ENCODE measurements at places on chromosomes 2 and 18.

DNA sequence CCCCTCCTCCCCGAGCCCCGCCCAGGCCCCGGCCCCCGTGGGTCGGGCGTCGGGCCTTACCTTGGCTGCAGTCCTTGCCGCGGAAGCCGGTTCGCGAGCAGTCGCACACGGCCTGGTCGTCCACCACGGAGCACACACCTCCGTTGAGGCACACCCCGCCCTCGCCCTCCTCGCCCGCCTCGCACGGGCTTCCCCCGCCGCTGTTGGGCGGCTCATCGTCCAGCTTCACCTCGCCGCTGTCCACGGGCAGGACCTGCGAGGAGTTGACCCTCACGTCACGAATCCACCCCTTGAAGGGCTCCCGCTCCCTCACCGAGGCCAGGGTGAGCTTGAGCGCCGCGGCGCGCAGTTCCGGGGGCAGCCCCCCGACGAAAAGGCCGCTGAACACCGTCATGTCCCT lies 4.5 kb downstream of the NRXN1 start:
- DNase-seq: no peak

GRCh38 chr2:191598296-191598695 lies 79.6 kb upstream of the NABP1 start:
- no peak for DNase-seq

DNA sequence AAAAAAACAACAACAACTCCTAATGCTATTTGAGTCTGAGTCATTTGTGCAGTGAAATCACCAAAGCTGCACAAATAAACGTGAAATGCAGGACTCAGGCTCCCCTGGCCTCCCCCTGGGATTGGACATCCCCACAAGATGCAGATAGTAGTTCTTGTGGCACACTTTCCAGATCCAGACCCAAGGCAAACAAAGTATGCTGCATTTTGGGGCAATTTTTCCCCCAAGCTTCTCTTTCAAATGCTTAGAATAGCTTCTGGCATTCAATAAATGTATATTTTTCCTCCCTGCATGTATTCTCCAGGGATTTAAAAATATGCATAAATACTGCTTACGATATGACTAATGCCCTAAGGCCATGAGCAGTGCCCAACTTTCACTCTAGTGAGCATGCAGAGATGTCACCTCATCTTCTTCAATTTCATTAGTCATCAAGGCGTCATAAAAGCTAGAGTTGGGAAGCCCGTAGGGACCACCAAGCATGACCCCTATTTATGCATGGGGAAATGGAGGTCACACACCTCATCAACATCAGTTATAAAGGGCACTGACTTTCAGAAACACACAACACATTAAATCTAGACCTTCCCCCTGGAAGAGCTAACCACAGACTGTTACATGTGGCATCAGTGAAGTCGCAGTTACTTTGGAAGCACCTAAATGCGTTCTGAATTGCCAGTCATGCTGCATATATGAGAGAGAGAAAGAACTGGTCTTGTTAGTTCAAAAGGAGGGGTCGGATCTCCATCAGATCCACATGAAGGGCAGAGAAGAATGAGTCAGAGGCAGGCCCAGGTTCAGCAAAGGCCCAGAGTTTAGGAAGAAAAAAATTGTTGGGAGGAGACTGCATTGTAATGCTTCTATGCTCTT lies 374.1 kb downstream of the LPIN1 start:
- DNase-seq: no peak

DNA sequence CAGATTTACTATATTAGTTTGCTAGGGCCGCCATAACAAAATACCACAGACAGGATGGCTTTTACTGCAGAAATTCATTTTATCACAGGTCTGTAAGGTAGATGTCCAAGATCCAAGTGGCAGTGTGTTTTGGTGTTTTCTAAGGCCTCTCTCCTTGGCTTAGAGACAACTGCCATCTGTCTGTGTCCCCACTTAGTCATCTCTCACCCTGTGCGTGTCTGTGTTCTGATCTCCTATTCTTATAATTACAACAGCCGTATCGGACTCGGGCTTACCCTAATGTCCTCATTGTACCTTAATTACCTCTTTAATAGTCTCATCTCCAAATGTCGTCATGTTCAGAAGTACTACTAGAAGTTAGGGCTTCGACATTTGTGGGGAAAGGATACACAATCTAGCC lies 362.3 kb upstream of the CDH19 start:
- no peak for DNase-seq

GRCh38 chr2:147068071-147068470 lies 776.8 kb upstream of the ACVR2A start:
- no peak for DNase-seq

DNA sequence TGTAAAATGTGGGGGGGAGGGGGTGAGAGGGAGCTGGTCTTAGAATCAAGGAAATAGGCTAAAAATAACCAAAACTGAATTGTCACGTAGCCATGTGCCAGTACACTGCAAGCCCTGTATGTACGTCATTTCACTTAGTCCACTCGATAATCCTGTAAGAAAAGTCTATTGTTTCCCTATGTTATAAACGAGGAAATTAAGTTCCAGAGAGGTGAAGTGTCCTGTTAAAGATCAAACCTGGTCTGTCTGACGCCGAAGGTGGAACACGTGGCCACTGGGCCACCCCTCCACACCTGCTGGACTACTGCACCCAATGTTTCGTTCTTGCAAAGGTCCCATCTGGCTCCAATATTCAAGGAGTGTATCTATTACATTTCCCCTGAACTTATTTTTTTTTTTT lies 29.6 kb downstream of the TFCP2L1 start:
- DNase-seq: no peak

GRCh38 chr2:192960945-192961344 lies 766.2 kb upstream of the TMEFF2 start:
- DNase-seq: no peak

DNA sequence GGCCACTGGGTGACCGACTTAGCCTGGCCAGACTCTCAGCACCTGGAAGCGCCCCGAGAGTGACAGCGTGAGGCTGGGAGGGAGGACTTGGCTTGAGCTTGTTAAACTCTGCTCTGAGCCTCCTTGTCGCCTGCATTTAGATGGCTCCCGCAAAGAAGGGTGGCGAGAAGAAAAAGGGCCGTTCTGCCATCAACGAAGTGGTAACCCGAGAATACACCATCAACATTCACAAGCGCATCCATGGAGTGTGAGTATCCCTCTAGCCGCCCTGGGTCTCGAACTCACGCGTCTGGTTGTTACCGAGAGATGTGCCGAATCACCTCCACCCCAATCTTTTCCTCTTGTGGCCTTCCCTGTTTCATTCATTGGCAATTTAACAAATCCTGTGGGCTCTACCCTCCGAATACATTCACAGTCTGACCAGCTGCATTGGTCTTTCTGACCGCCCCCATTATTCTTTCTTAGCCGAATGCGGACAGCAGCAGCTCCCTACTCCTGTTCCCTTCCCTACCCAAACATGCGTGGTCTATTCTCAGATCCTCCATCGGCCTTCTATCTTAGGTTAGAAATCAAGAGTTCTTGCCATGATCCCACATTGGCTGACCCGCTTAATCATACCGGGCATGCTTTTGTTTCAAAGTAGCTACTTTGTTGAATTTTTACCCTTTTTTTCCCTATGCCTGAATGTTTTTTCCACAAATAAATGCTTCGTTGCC lies 631 bp downstream of the RPL31 start:
- DNase-seq: peak; percentile 46

- no peak for DNase-seq
Measured at GRCh38 chr2:40220177-40220925, 231.5 kb downstream of the SLC8A1 start.

GRCh38 chr2:26870585-26871095 lies 22.7 kb downstream of the DPYSL5 start:
- no peak for DNase-seq

DNA sequence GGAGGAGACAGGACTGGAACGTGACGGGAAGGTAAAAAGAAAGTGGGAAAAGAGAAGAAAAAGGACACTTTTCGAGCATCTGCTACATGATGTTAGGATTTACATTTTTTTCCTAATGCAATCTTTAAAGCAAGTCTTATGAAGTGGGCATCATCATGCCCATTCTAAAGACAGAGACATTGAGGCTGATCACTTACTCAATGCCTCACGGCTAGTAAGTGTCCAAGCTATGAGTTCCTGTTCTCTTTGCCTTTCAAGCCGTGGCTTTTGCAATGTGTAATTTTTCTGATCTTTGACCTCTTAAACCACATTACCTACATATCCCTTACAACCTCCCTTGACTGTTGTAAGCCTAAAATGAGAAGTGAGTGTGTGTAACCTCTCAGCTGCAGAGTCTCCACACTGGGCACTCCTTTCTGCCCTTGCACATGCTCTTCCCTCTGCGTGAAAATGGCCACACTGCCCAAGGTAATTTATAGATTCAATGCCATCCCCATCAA lies 649.2 kb downstream of the RNF144A start:
- DNase-seq: no peak

DNA sequence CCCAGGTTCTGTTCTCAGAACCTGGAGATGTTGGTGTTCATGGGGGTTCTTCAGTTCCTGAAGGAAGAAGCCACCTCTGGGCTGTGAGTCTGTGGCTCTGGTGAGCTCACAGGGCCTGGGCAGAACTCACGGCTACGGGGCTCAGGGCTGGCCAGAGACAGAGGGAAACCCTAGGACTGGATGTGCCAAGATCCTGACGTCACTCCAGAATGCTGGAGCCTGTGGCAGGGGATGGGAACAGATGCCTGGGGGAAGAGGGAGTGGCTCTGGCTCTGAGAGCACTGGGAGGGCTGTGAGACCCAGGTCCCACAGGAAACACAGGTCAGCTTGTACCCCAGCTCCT lies at the start of gene OTOF:
TSS of gene OTOF (minus strand) at position 214 of the 343 bp plus-strand sequence.
- DNase-seq: no peak

DNA sequence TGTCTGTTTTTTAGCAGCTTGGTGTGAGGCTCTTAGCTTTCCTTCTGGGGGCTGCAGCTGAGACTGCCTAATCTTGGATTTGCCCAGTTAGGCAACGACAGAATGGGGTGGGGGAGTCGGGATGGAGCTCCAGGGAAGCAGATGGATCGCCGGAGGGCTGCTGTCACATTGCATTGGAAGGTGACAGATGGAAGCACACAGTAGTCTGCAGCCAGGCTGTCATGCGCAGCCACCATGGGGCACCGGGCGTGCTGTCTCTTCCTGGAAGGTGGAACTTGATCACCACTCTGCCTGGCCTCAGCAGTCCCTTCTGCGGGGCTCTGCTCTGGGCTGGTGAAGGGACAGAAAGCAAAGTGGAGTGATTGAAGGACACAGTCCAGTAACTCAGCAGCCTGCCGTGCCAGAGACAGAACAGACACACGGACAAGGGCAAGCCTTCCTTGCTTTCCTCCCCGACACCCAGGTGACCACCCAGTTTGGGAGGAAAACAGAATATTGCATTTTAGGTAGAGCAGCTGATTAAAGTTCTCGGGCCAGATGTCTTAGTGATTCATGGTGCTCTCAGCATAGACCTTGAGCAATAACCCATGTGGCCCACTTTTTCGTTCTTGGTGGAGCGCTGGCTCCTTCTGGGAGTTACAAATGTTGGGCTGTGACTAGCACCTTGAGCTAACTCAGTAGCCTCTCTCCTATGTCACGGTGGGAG lies 40.9 kb downstream of the RNF144A start:
- DNase-seq: no peak

- DNase-seq: no peak
Measured at GRCh38 chr2:238116298-238117198, 16.4 kb downstream of the ESPNL start.

- peak; percentile 71 for DNase-seq
Measured at GRCh38 chr2:197113275-197113711, 186.8 kb upstream of the PGAP1 start.

- no peak for DNase-seq
Measured at GRCh38 chr18:44986933-44987332, 306.2 kb downstream of the SETBP1 start.

- DNase-seq: peak; percentile 2
Measured at GRCh38 chr2:41495050-41495449, 552.8 kb upstream of the PKDCC start.

DNA sequence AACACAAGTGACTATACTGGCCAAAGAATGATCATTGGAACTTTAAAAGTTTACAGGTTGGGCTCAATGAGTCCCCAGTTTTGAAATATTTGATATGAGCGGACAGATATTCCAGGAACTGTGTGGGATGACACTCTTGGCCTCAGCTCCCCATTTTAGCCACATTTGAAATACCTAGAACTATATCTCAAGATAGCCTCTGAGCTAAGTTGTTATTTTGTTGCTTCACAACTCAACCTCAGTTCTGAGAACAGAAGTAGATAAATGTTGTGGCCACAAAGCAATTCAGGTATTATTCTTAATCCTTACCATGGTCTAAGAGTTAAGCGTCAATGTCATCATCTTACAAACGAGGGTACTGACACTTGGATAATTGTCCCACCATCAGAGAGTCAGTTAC lies 172.2 kb upstream of the SETBP1 start:
- DNase-seq: peak; percentile 12

- DNase-seq: no peak
Measured at GRCh38 chr2:133733901-133734255, 165.6 kb upstream of the NCKAP5 start.

DNA sequence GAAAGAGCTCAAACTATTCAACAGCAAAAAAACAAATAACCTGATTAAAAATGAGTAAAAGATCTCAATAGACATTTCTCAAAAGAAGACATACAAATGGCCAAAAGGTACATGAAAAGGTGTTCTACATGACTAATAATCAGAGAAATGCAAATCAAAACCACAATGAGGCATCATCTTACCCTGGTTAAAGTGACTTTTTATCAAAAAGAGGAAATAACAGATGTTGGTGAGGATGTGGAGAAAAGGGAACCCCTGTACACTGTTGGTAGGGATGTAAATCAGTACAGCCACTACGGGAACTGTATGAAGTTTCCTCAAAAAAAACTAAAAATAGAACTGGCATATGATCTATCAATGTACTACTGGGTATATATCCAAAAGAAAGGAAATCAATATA lies 39.8 kb upstream of the TMEM163 start:
- DNase-seq: peak; percentile 18

- no peak for DNase-seq
Measured at GRCh38 chr2:41026613-41027012, 574.7 kb upstream of the SLC8A1 start.

DNA sequence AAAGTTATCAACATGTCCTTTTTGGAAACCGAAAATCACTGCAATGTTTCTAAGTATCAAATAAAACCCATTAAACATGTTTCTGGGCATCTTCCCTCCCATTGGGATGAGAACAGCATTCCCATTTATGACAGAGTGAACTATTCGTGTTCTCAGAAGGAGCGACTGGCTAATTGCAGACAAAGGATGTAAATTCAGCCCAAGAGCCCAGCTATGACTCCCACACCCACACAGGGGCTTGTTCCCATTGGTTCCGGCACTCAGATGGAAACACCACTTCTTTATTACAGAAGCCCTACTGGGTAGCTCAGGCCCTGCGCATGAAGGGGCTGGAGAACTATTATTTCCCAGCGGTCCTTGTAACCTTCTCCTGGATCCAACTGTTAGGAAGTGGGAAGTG lies 16.6 kb upstream of the NPAS2 start:
- DNase-seq: no peak

GRCh38 chr2:124804014-124804940 lies 779.2 kb downstream of the CNTNAP5 start:
- DNase-seq: peak; percentile 76

GRCh38 chr18:74146756-74147155 lies 878 bp downstream of the FBXO15 start:
- no peak for DNase-seq

- no peak for DNase-seq
Measured at GRCh38 chr2:20571231-20571630, 79.7 kb downstream of the HS1BP3 start.

Measured in hematopoietic multipotent progenitor cell treated with erythropoietin and hydrocortisone succinate and interleukin-3 and kit ligand, for 6 days (in vitro differentiated cells).